ENCODE measurements at places on chromosomes 5 and 9.

DNA sequence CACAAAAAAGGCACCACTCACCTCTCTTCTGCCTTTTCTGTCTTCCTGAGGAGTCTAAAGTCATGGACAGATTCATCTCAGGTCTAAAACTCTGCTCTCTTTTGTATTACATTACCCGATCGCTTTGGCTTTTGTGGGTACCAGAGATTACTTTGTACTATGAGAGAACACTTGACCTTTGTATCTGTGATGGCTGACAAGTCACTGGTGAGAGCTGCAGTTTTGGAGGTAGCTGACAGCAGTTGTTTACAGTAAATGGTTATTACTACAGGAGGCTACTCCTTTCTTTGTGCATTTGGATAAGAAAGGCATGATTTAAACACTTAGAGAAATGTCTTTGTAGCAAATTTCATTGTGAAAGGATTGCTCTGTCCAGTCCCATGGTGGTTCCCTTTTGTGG is 307.3 kb downstream of the FBXL17 start:
- no peak for DNase-seq

DNA sequence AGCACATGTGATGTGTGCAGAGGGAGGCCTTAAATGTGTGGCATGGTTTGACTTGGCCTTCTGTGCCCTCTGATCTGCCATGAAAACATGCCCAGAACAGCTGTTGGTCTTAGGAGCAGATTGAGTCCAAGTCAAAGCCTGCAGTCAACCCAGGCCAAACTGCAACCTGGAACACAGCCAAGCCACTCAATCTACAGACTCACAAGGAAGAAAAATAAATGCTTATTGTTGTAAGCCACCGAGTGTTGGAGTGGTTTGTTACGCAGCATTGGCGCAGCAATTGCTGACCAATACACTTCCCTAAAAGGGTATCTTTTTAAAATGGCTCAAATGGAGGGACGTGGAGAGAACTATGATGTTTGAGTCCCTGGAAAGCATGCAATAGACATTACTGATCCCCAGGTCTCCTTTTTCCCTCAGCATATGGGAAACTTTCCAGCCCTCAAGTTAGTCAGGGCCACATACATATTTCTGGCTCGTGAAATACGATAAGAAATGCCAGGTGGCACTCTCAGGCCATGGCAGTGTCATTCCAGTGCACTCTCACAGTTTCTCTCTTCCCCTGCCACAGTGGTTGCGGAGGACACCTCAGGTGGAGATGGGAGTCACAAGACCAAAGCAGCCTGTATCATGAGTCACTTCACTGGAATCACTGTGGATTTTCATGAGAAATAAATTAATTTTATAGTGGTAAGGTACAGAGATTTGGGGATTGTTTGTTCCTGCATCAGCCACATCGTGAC is 168.0 kb upstream of the ZNF618 start:
- DNase-seq: no peak

DNA sequence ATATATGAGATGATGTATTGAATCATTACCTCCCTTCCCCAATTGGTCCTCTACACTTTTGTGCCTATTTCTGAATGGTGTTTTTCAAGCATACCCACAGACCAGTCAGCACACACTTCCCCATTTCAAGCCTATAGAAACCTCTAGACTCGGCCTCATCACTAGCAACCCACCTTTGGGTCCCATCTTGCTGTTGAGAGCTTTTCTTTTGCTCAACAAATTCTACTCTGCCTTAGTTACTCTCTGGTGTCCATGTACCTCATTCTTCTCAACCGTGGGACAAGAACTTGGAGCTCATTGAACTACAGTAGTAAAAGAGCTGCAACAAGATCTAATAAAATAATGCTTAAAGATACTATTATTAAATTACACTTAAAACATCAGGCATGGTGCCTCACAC is 49.0 kb upstream of the KDM4C start:
- no peak for DNase-seq

- no peak for DNase-seq
These were observed 139.6 kb upstream of the RORB start for GRCh38 chr9:74357577-74357976.

DNA sequence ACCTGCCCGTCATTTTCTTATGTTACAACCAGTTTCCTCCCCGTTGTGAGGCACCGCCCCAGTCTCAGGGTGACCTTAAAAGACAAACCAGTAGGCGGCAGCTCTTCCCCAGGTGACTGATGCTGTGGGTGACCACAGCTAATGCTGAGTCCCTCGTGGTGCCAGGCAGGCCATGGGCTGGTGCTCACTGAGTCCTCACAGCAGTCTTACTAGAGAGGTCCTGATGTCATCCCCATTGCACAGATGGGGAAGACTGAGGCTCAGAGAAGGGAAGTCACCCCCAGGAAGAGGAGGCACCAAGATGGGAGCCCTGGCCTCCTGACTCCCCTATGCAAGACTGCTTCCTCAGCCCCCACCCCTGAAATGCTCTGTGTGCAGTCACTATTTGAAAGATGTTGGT is 978 bp downstream of the CFAP157 start:
- no peak for DNase-seq

- DNase-seq: no peak
These were observed 626.9 kb upstream of the PTGER4 start for GRCh38 chr5:40052808-40053207.

GRCh38 chr5:17056141-17056631 is 120.1 kb upstream of the MYO10 start:
- DNase-seq: no peak

DNA sequence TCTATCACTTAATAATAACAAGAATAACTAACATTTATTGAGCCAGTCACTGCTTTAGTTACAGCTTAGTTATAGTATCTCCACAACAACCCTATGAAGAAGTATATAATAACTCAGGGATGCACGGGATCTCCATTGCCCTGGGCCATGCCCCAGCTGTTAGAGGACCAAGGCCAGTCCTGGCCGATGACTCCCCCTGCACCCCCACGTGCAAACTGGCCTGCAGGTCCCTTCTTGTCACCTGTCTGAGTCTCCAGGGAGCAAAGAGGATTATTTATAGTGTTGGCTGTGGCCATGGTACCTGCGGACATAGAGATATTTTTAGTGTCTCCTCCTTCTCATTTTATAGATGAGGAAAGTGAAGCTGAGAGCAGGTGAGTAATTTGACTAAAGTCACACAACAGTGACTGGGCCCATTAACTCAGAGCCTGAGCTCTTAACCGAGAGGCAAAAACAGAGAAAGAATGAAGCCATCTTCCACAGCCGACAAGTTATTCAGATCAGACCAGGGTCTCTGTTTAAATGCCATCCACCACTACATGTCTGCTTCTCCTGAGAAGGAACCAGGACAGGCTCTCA is 94.4 kb downstream of the TMEM215 start:
- no peak for DNase-seq

DNA sequence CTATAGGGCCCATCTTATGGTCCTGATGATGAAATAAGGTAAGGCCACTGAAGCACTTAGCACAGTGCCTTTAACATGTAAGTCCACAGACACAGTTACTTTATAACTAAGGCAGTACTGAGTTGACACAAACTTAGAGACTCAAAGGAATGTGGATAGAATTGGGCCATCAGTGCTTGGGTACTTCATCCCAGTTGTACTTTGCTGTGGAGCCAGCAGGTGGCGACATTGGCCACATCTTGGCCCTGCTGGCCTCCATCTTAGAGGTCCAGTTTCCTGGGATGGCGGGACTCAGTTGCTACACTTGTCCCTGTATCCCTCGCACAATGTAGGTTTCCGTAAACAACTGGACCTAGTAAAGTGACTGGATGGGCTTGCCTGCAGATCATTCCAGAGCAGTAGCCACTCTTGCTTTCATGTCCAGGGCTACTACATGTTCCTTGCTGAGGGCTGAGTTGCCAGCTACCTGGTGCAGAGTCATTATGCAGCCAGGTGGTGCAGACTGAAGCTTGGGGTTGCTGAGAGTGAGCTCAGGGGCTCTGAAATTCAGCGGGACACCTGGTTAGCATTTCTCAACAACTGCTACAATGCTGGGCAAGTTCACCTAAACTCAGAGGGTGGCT is 10.6 kb downstream of the MTAP start:
- no peak for DNase-seq

DNA sequence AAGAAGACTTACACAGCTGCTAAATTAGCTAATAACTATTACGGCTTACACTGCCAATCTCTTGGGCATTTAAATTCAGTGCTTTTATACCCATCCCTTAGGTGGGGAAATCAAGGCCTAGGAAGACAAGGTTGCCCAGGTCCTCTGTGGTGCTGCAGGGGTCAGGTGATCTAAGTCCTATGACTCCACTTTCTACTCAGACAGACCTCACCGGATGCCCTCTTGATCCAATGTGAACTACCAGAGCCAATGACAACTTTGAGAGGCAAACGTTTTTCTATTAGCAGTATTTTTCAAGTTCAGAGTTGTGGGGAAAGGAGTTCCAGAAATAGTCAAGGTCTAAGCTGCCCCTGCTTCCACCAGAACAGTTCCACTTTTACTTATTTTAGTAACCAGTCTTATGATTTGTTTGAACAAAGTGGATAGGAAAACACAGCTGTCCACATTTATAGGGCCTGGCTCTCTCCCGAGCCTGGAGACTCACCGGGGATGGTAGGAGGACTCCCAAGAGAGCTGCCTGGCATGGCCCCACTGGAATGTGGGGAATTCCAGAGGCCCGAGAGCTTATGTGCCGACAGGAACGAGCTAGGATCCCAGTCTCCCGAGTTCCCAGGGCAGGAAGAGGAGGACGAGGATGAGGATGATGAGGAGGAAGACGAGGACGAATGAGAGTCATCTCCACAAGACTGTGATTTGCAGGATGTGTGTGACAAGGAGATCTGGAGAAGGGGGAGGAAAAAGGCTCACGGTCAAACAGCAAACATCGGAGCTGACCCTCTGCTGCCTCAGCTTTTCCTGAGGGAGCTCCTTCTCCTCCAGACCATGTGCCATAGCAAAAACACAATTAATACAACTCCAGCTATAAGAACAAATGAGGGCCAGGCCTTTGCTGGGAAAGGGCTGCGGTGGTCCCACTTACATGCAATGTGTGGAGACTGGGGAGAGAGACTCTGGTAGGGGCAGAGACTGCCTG is 16.7 kb downstream of the FAM193B start:
- no peak for DNase-seq

- no peak for DNase-seq
These were observed 372.3 kb upstream of the IRX2 start for GRCh38 chr5:3123763-3124157.

- no peak for DNase-seq
These were observed 47.8 kb downstream of the ERGIC1 start for GRCh38 chr5:172881691-172882370.

DNA sequence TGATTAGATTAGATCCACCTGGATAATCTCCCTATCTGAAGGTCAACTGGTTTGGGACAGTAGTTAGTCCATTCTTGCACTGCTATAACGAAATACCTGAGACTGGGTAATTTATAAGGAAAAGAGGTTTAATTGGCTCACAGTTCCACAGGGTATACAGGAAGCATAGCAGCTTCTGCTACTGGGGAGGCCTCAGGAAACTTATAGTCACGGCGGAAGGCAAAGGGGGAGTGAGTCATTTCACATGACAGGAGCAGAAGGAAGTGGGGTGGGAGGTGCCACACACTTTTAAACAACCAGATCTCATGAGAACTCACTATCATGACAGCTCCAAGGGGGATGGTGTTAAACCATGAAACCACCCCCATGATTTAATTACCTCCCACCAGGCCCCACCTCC is 9.9 kb downstream of the C9orf40 start:
- no peak for DNase-seq

GRCh38 chr9:136122425-136123383 is 4.0 kb upstream of the TMEM250 start:
- peak; percentile 40 for DNase-seq

GRCh38 chr5:43117092-43117491 is 3.6 kb upstream of the ZNF131 start:
- no peak for DNase-seq

GRCh38 chr5:81250004-81250403 is 16.9 kb downstream of the CKMT2 start:
- no peak for DNase-seq

GRCh38 chr9:14849851-14850250 is 60.4 kb downstream of the FREM1 start:
- DNase-seq: no peak

GRCh38 chr9:32405506-32405905 is 21.1 kb downstream of the ACO1 start:
- no peak for DNase-seq

- DNase-seq: no peak
These were observed 161.3 kb upstream of the RGS7BP start for GRCh38 chr5:64344501-64344900.

Measured in NCI-H510A (cell line).